DMS79 treated with DMSO at 0.1 percent for 48 hours (cell line): ENCODE measurements at places on chromosomes 7 and 10.

- DNase-seq = no peak
Observed at GRCh38 chr7:66055321-66055956, 20.2 kb upstream of the ASL start.

DNA sequence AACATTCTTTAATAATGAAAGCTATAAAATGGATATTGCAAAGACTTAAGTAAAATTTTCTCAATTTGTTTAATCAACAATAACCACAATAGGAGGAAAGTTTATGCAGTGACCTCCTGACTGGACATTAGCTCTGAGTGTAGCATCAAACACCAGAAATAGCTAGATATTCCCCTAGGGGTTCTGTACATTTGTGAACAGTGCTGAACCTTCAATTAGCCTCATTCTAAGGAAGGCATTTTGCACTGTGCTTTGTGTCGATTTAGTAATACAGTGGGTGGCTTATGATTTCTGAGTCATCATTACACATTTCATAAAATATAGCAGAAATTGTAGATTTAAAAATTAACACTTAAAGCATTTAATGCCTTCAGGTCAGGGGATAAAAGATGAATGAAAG is 367.3 kb upstream of the PCDH15 start:
- DNase-seq = no peak

DNA sequence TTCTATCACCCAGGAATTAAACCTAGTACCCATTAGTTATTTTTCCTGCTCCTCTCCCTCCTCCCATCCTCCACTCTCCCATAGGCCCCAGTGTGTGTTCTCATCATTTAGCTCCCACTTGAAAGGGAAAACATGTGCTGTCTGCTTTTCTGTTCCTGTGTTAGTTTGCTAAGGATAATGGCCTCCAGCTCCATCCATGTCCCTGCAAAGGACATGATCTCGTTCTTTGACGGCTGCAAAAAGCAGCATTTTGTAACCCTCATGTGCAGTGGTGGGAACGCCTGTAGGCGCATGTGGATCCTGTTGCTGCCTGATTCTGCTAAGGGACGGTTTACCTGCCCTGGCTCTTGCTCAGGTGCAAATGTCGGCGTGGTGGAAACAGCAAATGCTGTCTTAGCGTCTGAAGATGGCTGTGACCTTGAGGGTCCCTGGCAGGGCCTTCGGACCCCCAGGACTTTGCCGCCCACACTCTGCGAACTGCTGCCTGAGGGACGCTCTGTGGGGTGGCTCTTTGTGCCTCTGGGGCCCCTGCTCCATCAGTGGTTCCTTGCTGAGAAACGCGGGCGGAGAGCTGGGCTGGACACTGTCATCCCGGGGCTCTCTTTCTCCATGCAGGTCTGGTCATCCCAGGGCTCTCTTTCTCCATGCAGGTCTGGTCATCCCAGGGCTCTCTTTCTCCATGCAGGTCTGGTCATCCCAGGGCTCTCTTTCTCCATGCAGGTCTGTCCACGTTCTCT is 5.6 kb upstream of the MTG1 start:
- no peak for DNase-seq

- no peak for DNase-seq
Observed at GRCh38 chr7:142500366-142500765, 242.5 kb upstream of the PRSS58 start.

- no peak for DNase-seq
Observed at GRCh38 chr7:26916336-26916735, 51.9 kb upstream of the SKAP2 start.

GRCh38 chr7:139047970-139048369 is 12.1 kb upstream of the ZC3HAV1L start:
- DNase-seq = no peak

GRCh38 chr10:11757454-11757820 is 15.3 kb downstream of the ECHDC3 start:
- peak; percentile 61 for DNase-seq

DNA sequence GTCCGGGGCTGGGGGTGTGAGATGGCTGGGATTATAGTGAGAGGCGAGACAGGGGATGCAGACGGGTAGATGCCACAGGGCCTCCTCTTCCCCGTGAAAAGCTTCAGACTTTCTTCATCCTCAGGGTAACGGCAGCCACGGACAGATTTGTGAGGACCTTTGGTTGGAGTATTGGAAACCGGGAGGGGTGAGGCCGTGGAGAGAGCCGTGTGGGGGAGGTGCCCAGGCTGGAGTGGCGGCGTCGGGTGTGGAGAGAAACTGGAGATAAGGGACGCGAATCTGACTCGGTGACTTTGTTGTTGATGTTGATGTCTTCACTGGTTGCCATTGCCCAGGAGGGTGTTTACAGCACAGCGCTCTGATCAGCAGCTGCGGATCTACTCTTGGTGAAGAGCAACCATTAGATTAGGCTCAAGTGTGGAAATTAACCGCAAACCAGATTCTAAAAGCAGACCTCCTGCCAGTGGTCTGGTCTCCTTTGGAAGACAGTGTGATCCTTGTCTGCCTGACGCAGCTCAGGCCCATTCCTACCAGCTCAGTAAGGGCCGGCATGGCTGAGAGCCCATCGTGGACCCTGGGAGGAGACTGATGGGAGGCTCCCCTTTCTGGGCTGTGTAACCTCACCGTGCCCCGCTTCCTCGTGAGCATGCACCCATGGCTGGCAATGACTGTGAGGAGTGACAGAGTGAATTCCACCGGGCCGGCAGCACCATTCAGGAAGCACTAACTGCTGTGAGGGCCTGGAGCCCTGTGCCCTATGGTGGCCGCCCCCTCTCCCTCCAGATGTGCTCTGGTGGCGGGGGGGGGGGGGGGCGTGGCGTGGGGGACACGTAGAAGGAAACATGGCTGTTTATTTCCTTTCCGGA is 90.3 kb downstream of the INPP5A start:
- peak; percentile 48 for DNase-seq

DNA sequence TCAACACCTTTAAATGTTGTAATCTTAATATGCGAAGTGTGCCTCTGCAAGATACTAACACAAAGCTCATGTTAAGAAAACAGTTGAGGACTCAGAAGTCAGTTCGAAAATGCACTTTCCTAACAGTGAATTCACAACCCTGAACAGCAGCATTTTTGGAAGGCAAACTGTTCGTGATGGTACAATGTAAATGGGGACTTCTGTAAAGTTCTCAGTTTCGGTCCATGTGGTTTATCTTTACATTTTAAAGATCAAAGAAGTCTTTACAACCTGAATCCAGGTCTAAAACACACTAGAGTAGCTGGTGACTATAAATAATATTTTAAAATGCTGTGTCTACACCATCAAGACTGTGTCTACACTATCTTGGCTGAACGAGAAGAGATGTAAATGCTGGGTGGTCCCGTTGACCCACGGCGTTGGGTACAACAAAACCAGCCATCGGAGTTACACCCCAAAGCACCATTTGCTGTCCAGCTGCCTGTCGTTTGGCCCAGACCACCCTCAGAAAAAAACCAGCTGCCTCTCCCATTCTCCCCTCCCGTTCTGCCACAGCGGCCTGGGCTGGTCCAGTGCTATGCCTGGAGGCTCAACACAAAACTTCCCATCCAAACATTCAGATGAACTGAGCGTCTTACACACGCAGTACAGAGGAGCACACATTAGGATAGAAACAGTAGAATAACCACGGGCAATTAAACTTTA is 42.9 kb downstream of the MKI67 start:
- no peak for DNase-seq

DNA sequence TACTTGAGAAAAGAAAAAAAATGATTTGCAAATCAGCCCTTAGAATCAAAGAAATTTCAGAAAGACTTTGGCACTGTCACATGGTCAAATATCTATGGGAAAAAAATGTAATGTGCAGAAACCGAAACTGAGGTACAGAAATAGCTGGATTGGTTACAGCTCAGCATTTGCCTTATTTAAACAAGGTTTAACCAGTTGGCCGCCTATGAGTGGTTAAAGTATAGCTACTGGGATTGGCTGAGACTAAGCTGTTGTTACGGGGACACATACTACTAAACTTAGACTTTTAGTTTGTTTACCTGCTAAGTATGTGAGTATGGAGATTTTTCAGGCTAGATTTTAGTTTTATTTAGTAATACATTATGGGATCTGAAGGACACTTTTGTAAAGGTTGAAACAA is 38.6 kb downstream of the SFTPD start:
- DNase-seq = no peak

- no peak for DNase-seq
Observed at GRCh38 chr10:24554036-24554435, 169.7 kb downstream of the ARHGAP21 start.

- no peak for DNase-seq
Observed at GRCh38 chr10:67861750-67862432, 22.6 kb upstream of the SIRT1 start.

DNA sequence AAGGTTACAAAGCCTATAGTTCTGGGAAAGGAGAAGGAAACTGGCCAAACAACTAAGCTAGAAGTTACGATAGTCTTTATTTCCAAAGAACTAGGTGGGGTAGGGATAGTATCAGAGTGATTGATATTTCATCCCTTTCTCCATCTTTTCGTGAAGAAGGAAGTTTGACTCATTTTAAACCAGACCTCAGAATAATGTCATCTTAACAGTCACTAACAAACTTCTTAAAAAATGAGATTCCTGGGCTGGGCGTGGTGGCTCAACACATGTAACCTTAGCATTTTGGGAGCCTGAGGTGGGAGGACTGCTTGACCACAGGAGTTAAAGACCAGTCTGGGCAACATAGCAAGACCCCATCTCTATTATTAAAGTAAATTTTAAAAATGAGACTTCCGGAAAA is 69.4 kb downstream of the ARL4A start:
- DNase-seq = no peak

DNA sequence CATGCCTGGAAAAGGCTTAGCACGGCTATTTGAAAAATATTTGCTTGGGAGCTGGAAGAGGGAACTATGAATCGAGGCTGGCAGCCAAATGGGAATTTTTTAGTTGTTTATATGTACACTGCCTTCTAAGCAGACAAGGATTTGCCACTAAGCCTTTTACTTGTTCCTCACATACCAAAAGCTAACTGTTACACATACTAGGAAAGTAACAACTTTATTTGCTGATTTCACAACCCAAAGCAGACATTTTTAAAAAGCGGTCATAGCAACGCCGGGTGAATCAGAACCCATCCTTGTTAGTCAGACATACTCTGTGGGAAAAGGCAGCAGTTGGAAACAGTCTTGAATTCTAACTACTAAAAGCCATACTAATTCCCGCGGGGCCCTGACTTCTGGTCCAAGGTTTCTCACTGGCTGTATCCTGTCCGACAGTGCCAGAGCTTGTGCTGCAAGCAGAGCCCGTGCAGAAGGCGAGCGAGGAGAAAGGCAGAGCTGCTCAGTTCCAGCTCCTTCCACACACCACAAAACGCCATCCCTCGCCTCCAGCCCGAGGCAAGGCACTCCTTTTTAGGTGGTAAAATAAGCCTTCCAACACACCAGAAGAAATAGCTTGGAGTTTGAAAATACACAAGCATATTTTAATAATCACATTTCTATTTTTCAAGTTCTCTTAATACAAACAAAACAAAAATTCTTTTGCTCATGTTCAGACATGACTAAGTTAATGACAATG is 89.2 kb downstream of the RNF216 start:
- no peak for DNase-seq

GRCh38 chr7:132295175-132295574 is 281.1 kb downstream of the PLXNA4 start:
- DNase-seq = no peak

DNA sequence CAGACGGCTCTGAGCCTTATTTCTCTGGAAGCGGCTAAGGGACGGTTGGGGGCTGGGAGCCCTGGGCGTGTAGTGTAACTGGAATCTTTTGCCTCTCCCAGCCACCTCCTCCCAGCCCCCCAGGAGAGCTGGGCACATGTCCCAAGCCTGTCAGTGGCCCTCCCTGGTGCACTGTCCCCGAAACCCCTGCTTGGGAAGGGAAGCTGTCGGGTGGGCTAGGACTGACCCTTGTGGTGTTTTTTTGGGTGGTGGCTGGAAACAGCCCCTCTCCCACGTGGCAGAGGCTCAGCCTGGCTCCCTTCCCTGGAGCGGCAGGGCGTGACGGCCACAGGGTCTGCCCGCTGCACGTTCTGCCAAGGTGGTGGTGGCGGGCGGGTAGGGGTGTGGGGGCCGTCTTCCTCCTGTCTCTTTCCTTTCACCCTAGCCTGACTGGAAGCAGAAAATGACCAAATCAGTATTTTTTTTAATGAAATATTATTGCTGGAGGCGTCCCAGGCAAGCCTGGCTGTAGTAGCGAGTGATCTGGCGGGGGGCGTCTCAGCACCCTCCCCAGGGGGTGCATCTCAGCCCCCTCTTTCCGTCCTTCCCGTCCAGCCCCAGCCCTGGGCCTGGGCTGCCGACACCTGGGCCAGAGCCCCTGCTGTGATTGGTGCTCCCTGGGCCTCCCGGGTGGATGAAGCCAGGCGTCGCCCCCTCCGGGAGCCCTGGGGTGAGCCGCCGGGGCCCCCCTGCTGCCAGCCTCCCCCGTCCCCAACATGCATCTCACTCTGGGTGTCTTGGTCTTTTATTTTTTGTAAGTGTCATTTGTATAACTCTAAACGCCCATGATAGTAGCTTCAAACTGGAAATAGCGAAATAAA is 175.5 kb downstream of the RNF216 start:
- no peak for DNase-seq
